Activated CD4-positive, alpha-beta T cell treated with anti-CD3 and anti-CD28 coated beads, Interleukin-2, amount 10 ng/mL, durations not matched to agents 24 days and 14 days (primary cell): ENCODE measurements at places on chromosomes 6 and 20. TPM values are rescaled to one million over a fixed set of nuclear protein-coding genes. Genes with fewer than 3 reads are reported as not detected.

The RPP40 gene
- total RNA-seq = 14.2 and 16.4 TPM in 2 replicates

The BMP2 gene
- total RNA-seq = 0.09 and 0.12 TPM in 2 replicates

The NMBR gene
- total RNA-seq = not detected in 2 replicates

The EYS gene
- total RNA-seq = not detected in 2 replicates

The ADGRF5 gene
- total RNA-seq = not detected in 2 replicates

The PHACTR1 gene
- total RNA-seq = 0.09 and 0.26 TPM in 2 replicates

The BCL2L1 gene
- 379 and 381 TPM in 2 replicates for total RNA-seq

The MYMX gene
- not detected in 2 replicates for total RNA-seq

The NCOA6 gene
- 25.1 and 26.8 TPM in 2 replicates for total RNA-seq

The TTLL9 gene
- not detected in 2 replicates for total RNA-seq

The SAPCD1 gene
- 15.0 and 17.7 TPM in 2 replicates for total RNA-seq

The SYCP2 gene
- total RNA-seq = 5.2 and 5.3 TPM in 2 replicates

The MUC22 gene
- total RNA-seq = not detected in 2 replicates

The CUTA gene
- 120 and 124 TPM in 2 replicates for total RNA-seq

The LY6G6D gene
- total RNA-seq = not detected in 2 replicates

The GPR63 gene
- total RNA-seq = 2.2 and 2.7 TPM in 2 replicates

The VPS52 gene
- 59.9 and 64.9 TPM in 2 replicates for total RNA-seq

The CDH22 gene
- total RNA-seq = not detected in 2 replicates

The RAET1L gene
- total RNA-seq = not detected in 2 replicates

The FERMT1 gene
- 0.58 and 0.71 TPM in 2 replicates for total RNA-seq

The HLA-DRB5 gene
- 5.1 and 6.0 TPM in 2 replicates for total RNA-seq
